ENCODE measurements at places on chromosomes 12 and 14. TPM values are rescaled to one million over a fixed set of nuclear protein-coding genes. Genes with fewer than 3 reads are reported as not detected.

AQP6 gene
- 0.40 TPM for total RNA-seq

RAD9B gene
- 0.77 TPM for total RNA-seq

OTOGL gene
- total RNA-seq: 0.15 TPM

GLIPR1 gene
- 28.8 TPM for total RNA-seq

NOP9 gene
- total RNA-seq: 14.1 TPM

ZNF410 gene
- total RNA-seq: 39.2 TPM

KRT75 gene
- not detected for total RNA-seq

STAC3 gene
- 5.9 TPM for total RNA-seq

CLEC4E gene
- total RNA-seq: 5.5 TPM

PTPN6 gene
- total RNA-seq: 38.2 TPM

IAPP gene
- total RNA-seq: not detected

PLEKHD1 gene
- not detected for total RNA-seq

ACOT4 gene
- total RNA-seq: 4.2 TPM

ALX1 gene
- 0.17 TPM for total RNA-seq

ZNF219 gene
- 48.5 TPM for total RNA-seq

A2ML1 gene
- total RNA-seq: not detected

PLEKHG7 gene
- total RNA-seq: 4.6 TPM

DAO gene
- total RNA-seq: not detected

ZNF664 gene
- total RNA-seq: 118 TPM

NEK9 gene
- total RNA-seq: 76.3 TPM

TESPA1 gene
- 1.3 TPM for total RNA-seq

OR6C74 gene
- total RNA-seq: not detected

SLC6A15 gene
- 0.34 TPM for total RNA-seq

PLCZ1 gene
- not detected for total RNA-seq

TCL1B gene
- 0.28 TPM for total RNA-seq

SLCO1B1 gene
- total RNA-seq: not detected

IFNG-AS1 gene
- total RNA-seq: 1.2 TPM

GPR65 gene
- 4.3 TPM for total RNA-seq

FGF6 gene
- total RNA-seq: not detected

AKT1 gene
- total RNA-seq: 161 TPM

ADCY4 gene
- total RNA-seq: 35.7 TPM

AMDHD1 gene
- total RNA-seq: 0.51 TPM

AQP2 gene
- total RNA-seq: not detected

KIF5A gene
- 0.21 TPM for total RNA-seq

FSCB gene
- 0.80 TPM for total RNA-seq

STAB2 gene
- 0.61 TPM for total RNA-seq

MAP3K9 gene
- 14.0 TPM for total RNA-seq

ENDOU gene
- total RNA-seq: not detected

CLMN gene
- total RNA-seq: 33.5 TPM
